ENCODE measurements at places on chromosomes 7 and 10.
A peak's percentile ranks its signal among the peaks of the same experiment; 100 is the strongest.

DNA sequence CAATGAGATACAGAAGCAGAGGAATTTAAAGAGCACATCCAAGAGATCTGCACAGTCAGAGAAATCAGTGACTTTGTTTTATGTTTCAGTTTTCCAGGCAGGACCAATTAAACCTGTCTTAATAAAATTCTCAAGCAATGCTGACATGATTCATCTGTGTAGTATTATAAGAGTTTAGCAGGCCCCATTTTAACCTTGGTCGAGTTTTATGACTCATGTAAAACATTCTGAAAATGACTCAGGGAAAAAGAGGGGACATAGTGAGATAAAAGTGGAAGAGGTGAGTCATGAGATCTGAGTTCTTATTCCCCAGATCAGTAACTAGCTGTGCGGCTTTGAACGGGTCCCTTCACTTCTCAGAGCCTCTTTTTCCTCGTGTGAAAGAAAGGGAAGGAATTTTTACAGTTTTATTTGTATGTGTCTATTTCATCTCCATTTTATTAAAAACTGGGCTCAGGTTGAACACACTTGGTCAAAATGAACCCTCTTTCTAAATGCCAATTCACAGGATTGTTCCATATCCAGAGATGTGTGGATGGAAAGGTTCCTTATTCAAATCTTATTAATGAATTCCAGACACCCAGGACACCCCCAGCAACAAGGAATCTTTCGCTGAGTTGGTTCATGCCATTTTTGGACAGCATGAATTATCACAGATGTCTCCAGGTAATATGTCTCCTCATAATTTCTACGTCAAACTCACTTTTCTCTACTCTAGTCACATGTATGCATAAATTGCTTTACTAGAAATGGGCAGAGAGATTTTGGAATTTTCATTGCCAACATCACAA is 143.2 kb downstream of the JAZF1 start:
- DNase-seq: no peak

DNA sequence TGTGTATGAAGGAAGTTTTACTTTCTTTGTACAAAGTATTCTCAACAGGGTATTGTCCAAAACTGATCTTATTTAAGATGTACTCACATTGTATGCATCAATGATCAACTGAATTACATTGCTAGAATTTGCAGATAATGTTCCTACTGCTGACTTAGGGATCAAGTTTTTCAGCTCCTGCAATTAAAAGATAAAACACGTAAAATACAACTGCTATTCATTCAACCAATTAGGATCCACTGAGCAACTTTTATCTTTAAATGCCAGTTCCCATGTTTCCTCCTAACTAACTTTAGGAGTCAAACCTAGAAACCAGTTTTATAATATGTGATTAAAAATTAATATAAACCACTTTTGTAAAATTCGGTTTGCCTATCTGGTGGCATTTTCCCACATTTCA is 35.9 kb downstream of the ITGB1 start:
- DNase-seq: no peak

DNA sequence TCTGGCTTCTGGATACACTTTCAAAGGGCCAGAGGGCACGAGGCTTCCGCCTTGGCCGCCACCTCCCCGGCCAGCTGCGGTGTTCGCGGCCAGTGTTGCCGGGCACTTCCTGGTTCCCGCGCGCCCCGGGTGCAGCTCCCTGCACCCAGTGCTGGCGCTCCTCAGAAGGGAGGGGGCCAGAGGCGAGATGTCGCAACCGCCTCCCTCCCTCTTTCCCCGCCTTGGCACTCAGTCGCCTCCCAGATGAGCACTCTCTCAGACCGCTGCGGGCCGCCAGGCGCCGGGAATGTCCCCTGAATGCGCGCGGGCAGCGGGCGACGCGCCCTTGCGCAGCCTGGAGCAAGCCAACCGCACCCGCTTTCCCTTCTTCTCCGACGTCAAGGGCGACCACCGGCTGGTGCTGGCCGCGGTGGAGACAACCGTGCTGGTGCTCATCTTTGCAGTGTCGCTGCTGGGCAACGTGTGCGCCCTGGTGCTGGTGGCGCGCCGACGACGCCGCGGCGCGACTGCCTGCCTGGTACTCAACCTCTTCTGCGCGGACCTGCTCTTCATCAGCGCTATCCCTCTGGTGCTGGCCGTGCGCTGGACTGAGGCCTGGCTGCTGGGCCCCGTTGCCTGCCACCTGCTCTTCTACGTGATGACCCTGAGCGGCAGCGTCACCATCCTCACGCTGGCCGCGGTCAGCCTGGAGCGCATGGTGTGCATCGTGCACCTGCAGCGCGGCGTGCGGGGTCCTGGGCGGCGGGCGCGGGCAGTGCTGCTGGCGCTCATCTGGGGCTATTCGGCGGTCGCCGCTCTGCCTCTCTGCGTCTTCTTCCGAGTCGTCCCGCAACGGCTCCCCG is at the start of gene FFAR4:
FFAR4 (plus strand) TSS at position 231 of the 842 bp plus-strand sequence; CDS start at position 287, 56 bp downstream.
- DNase-seq: peak; percentile 62

DNA sequence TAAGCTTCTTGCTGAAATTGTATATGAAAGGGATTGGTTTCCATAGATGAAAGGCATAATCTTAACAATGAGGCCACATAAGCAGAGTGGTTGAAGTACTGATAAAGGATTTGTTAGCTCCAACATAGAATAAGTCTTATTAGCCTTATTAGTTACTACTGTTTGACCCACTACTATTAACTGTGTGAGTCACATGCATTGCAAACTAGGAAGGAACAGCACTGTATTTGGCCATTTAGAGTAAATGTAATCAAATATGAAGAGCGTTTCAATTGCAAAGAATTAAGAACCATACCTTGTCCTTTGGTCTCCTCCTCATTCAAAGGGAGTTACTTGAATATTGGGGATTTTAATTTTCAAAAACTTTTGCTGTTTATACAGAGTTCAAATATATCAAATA is 428.9 kb downstream of the MDFIC start:
- no peak for DNase-seq

- no peak for DNase-seq
Observed at GRCh38 chr10:83986800-83987199, 152.5 kb upstream of the GHITM start.

GRCh38 chr7:104133238-104133637 is 74.6 kb downstream of the ORC5 start:
- no peak for DNase-seq

DNA sequence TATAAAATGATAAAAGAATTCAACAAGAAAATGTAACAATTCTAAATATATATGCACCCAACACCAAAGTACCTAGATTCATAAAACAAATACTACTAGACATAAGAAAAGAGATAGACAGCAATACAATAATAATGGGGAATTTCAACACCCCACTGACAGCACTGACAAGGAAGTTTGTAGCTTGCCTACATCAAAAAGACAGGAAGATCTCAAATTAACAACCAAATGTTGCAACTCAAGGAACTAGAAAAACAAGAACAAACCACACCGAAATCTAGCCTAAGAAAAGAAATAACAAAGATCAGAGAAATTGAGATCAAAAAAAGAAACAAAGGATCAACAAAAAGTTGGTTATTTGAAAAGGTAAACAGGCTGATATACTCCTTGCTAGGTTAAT is 36.5 kb upstream of the TNKS2 start:
- no peak for DNase-seq
